Stimulated activated CD4-positive, alpha-beta T cell treated with anti-CD3 and anti-CD28 coated beads, Interleukin-4, amount 100 ng/mL, for 48 hours (primary cell): ENCODE measurements at places on chromosomes 4 and X.

DNA sequence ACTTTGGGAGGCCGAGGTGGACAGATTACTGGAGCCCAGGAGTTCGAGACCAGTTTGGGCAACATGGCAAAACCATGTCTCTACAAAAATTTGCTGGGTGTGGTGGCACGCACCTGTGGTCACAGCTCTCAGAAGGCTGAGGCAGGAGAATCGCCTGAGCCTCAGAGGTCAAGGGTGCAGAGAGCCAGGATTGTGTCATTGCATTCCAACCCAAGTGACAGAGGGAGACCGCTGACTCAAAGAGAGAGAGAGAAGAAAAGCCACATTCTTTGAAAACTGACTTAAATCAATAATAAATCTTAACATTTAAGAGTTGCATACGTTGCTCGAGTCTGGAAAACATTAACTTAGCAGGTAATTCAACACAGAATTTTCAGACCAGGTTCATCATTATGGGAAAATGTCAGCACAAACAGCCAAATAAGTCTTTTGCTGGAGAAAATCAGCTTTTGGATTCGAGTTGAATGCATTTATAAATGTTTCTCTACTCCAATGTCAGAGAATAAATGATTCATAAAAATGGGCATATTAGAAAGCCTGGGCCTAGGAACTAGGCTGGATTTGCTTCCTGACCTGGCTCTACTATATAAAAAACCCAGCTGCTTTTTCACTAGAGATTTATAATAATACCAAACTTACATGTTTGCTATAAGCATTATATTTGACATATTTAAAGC is 68.3 kb upstream of the RBPJ start:
- DNase-seq, result no peak

DNA sequence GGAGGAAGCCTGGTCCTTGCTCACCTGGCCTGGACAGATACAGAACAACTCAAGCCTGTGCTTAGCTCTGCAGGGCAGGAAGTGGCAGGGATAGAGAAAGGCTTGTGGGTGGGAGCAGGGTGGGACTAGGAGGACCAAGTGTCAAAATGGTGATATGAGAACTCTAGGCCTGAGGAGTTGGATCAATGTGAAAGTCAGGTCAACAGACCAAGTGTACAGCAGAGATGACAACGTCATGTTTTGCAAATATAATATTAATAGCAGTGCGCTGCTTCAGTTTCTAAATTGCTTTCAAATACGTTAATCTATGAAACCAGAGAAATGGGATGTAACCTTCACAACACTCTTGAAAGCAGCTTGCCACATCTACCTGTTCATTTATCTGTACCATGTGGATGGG is 114.2 kb upstream of the MAP3K15 start:
- DNase-seq, result no peak

DNA sequence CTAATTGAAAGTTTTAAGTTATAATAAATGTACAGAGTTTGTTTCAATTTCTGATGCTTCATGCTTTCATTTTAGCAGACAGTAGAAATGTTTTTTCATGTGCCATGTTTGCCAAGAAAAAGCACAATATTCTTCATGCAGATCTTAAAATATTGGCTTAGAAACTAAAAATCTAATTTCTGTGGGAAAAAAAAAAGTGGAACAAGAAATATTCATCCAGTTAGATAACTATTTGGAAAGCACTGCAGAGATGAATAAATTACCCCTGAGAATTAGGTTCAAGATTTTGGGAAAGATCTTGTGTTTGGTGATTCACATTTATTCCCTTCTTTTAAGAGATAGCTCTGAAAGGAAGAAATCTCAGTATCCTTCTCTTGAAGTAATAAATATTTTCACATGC is 912.5 kb downstream of the C4orf33 start:
- no peak for DNase-seq

DNA sequence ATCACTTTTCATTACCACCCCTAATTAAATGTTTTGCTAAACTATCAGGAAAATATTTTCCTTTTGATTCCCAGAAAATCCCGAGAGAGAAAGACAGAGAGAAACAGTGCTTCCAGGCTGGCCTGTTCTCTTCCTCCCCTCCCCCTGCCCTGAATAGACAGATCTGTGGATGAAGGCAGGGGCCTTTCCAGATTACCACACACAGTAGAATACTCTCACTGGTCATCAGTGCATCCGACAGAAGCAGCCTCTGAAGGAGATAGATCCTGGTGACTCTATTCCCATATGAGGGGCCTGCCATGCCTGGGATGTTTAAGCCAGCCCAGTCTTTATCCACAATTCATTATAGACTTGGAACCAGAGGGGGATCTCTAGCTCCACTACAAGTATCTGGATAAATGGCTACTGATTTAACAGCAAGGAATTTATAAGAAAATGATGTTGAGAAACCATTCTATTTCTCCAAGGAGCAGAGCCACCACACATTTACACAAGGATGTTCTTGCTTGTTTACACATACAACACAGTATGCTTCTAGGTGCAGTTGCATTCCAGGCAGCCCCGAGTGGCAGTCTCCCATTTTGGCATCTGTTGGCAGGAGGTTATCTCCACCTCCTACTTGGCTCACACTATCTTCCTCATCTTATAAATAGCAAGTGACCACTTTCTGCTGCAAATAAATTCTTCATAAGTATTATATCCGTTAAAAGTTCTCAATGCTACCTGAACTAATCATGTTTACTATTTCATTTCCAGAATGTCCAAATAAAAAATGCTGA is 115.8 kb downstream of the HS6ST2 start:
- no peak for DNase-seq

DNA sequence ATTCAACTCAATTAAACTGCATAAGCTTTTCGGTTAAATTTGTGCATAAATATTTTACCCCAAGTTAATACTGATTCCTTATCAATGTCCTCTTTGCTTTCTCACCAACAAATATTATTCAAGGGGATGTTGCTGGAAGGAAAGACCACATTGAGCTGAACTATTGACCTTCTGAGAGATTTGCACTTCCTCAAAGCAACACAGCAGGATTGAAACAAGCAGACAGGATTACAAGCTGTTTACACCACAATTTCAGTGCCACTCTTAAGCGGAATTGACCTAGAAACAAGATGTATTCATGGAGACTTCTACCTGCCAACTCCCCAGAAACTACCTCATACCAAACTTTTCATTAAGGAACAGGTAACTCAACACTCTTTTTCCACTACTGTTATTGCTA is 96.5 kb upstream of the DUSP21 start:
- DNase-seq, result no peak
